ENCODE measurements at places on chromosomes 7 and 10.

DNA sequence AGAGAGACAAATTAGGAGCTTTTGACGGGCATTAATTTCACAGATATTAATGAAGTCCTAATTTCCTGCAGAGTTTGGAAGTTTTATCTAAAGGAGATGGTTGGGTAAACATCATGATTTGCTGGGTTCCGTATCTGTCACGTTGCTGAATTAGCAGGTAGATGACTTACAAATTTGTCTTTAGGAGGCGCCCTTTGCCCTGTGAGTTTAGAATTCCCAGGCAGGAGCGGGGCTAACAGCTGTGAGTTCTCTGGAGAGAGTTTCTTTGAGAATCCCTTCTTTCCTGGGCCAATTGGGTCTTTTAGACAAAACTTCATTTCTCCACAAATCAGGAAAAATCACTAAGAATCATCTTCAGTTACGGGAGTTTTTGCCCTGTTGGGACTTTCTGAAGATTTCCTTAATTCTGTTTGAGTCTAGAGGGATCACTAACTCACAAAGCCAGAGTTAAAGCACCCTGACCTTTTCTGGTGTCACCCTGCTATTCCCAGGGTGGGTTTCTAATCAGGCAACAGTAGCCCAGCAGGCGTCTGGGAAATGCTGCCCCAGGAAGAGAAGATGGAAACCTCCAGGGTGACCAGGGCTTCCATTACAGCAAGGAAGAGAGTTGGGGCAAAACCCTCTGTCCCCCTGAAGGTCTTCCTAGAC lies 63.7 kb downstream of the PRKCQ start:
- no peak for DNase-seq

DNA sequence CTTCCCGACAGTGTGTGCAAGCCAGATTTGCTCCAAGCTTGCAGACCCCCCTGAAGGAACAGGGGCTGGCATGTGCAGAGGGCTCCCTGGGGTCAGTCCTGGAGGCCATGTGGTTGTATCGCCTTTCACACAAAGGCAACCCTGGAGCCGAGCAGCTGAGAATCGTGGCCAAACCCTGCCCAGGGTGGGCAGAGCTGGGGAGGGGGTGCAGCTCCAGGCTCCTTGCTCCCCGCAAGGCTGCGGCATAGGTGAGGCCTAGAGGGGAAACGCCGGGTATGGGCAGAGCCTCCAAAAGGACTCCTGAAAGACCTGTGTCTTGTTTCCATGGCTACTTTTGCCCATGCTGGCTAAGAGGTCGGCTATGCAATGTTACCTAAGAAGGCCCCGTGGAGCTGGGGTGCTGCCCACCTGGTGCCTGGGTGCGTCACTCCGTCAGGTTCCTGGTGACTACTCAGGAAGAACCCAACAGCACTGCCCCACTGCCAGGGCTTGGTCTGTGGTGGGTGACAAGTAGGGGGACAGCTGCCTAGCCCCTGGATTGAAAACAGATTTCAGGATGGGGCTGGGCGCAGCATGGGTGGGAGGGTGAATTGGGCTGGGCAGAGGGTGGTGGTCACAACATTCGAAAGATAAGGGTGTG lies 171.0 kb upstream of the SHH start:
- no peak for DNase-seq

GRCh38 chr7:23544913-23545354 lies 13.2 kb upstream of the TRA2A start:
- DNase-seq: no peak

GRCh38 chr7:17633067-17633466 lies 307.2 kb downstream of the SNX13 start:
- no peak for DNase-seq

DNA sequence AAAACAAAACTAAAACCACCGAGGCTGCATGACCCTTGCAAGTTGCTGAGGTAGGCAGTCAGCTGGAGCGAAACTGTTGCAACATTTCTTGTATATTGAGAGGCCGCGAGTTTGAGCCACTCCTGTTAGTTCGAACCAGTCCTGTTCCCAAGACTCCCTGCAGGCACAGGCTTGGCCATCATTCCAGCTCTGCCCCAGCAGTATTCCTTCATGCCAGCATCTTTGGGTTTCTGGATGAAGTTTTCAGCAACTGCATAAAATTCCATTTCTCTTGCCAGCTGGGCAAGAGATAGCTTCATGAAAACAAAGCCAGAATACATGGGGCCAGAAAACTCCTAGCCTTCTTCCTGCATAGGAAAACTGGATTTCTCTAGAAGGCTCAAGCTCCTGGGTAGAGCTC lies 207.6 kb downstream of the FRMD4A start:
- DNase-seq: no peak

GRCh38 chr7:103142494-103142893 lies 6.4 kb downstream of the NAPEPLD start:
- DNase-seq: no peak

DNA sequence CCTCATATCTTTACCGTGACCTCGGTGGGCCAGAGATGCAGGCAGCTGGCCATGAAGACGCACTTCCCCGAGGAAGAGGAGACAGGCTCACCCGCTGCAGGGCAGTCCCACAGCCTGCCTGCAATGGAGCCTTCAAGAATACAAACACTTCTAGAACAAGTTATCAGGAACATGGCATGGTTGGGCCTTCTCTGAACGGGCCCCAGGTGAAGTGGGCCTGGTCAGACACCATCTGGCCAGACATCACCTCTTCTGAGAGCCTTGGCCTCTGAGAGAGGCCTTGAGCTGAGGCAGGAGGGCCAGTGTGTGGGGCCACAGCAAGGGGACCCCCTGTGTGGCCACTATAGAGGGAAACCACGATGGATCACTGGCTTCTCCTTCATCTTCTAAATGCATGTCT lies 112.4 kb upstream of the GDF10 start:
- DNase-seq: no peak

DNA sequence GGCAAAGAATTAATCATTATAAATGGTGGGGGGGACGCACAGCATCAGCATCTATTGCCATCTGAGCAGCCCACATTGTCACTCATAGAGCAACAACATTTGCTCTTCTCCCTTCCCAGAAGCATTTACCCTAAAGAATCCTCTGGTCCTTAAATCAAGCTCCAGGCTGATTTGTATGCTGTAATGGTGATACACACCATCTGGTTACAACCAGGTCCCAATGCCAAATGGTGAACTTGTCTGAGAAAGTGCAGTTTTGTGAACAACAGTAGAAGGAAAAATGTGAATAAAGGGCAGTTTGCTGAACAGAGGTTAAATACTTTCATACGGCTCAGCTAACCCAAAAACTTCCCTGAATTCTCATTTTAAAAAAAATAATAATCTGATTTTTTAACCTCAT lies 38.8 kb upstream of the TCF7L2 start:
- no peak for DNase-seq

DNA sequence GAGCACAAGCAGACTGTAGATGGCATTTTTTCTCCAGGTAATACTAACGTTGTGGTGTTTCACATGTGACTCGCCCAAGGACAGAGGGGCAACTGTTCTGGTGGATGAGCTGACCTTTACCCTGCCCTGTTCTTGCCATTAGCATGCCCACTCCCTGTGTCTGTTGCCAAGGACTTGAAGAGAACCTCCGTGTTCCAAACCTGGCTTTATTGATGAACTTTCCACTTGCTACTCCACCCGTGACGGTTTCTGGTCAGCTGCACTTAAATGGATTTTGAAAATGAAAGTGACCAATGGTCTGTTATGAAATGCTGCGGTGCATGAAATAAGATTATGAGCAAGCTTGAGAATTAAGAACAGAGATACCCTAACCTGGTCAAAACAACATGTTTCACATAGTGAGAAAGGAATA lies 30.4 kb downstream of the LRRC4 start:
- DNase-seq: no peak

- DNase-seq: no peak
Measured at GRCh38 chr10:47321521-47322195, 596 bp upstream of the GDF2 start.

GRCh38 chr7:117837841-117838240 lies 35.4 kb downstream of the CTTNBP2 start:
- DNase-seq: no peak

DNA sequence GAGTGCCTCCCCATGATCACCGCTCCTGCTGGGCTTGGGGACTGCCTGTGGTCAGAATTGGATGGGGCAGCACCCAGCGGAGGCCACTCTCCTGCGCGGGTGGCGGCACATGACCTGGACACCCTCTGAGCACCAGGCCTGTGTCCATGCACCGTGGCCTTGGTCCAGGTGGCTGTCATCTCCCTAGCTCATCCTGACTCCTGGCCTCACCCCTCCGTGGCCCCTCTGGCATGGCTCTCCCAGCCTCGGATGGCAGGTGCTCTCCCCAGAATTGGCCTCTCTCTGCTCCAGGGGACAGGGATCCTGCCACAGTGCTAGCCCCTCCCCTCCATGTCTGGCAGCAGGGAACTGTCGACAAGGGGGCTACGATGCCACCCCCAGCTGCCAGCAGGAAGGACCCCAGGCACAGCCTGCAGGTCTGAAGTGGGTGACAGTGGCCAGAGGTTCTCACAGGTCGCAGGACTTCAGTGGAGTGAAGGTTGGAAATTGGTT lies 37.2 kb upstream of the BTBD16 start:
- DNase-seq: no peak

- no peak for DNase-seq
Measured at GRCh38 chr10:72764151-72764550, 72.2 kb downstream of the MCU start.

GRCh38 chr7:25642849-25643248 lies 414.6 kb upstream of the NPVF start:
- DNase-seq: no peak

DNA sequence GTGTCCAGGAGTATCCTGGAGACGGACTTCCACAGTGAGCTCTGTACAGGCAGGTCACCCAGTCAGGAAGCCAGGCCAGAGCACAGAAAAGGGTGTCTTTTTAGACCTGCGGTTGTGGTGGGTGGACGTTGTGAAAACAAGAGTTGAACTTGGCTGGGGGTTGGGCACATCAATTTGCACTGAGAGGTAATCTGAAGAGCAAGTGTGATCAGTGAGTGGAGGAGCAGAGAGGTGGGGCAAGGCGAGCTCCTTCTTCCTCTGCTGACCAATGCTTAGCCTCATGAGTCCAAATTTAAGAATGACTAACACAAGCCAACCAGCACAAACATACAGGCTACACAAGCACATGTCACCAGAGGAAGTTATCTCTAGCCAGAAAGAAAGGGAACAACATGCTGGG lies 310.8 kb downstream of the TCERG1L start:
- DNase-seq: no peak

- no peak for DNase-seq
Measured at GRCh38 chr10:74877898-74878297, 51.5 kb downstream of the KAT6B start.

DNA sequence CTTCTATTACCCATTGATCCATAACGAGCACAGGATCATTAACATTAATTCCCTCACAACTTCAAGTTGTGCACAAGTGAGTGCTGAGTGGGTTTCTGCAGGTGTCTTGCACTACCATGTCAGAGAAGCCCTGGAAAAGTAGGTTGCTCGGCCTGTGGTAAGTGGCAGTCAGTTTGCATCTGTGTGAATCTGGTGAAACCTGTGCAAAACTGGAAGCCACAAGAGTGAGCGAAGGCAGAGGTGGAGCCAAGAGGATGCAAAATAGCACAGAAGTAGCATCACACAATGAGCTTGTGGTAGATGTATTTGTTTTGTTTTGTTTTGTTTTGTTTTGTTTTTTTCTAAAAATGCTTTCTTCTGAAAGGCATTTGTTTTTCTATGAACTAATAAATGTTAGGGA lies 181.5 kb downstream of the THSD7A start:
- DNase-seq: no peak

GRCh38 chr7:41869997-41870396 lies 167.1 kb upstream of the INHBA start:
- DNase-seq: no peak

- DNase-seq: no peak
Measured at GRCh38 chr7:2707481-2707880, 19.5 kb downstream of the AMZ1 start.

GRCh38 chr10:43946445-43946844 lies 297.8 kb upstream of the ZNF32 start:
- no peak for DNase-seq

DNA sequence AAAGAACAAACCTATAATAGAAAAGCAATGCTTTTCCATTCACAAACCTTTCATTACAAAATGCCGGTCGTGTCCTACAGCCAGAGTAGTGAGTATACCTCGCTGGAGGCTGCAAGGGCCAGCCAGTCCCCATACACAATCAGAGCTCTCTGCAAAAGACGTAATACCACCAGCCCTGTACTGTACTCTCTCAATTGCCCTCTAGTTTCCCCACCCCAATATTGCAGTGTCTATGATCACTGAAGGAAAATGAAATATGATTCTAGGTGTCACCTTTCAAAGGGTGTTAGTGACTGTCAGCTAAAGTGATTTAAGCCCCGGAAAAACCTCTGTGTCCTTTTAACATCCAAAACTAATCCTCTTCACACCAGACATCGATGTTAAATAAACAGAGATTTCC lies 24.8 kb downstream of the PLXNA4 start:
- DNase-seq: no peak

GRCh38 chr7:86784765-86785164 lies 141.1 kb downstream of the GRM3 start:
- DNase-seq: no peak

DNA sequence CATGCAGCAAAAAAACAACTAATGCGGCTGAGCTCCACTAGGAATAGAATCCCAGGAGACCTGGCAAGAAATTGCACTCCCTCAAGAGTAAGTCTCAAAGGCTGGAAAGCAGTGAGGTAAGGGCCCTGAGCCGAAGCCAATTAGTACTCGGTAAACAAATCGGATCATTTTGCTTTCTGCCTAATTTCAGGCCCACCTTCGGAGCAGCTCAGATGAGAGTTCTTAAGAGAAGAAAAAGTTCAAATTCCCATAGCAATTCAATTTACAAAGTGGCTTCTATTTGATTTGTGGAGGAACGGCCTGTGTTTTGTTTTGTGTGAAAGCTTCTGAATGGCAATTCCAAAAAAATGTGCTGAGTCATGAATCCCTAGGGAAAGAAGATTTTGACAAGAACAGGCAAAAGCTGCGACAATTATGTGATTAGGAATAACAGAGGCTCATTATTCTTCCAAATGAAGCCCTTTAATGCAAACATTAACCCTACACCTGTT lies 60.9 kb downstream of the SLC16A9 start:
- DNase-seq: no peak

DNA sequence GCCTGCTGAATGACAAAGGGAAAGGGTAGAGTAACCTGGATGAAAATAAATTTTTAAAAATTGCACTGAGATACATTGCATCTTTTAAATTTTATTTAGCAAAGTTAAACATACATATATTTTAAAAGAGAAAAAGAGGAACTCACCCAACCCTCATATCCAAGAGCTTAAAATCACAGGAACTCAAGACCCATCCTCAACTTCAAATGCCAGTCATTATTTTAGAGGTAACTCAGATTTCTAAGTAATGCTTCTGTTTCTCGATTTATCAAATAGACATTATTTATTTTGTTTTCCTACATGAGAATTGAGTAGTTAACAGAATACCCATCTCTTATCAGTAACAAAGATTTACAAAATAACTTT lies 32.4 kb upstream of the KMT2E start:
- no peak for DNase-seq

DNA sequence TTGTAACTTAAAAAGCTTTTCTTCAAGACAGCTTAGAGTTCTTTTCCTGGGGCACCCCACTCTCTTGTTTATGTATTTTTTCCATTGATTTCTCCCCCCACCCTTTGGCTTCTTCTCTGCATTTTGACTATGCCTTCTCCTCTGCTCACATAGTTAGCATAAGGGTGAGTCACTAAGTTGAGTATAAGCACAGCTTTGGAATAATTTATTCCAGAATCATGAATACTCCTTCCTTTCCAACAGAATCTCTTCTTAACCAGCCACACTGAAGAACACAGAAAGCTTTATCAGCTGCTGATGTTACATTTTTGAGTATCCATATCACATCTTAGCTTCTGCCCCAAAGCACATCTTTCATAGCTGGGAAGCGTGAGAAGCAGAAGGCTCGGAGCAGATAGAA lies 449.5 kb upstream of the MKI67 start:
- no peak for DNase-seq

- DNase-seq: no peak
Measured at GRCh38 chr10:104256335-104256961, 1.8 kb downstream of the GSTO1 start.

Measured in GM12892 (cell line).